ENCODE measurements at places on chromosomes 16 and 17.

DNA sequence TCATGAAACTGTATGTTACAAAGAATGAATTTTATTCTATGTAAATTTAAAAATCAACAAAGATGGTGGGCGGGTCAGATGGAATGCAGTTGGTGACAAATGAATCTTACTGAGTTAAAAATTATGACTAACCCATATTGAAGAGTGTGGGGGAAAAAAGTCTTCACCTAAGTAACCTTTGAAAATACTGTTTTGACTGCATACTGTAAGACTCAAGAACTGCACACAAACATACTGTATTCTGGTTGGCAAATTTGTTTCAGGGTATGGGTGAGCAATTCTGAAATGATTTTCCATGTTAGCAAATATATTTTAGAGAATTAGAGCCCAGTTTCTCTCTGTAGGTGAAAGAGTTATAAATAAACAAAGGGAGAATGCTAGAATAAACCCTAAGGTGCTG is 153.7 kb upstream of the KCNJ18 start:
- DNase-seq, result no peak

DNA sequence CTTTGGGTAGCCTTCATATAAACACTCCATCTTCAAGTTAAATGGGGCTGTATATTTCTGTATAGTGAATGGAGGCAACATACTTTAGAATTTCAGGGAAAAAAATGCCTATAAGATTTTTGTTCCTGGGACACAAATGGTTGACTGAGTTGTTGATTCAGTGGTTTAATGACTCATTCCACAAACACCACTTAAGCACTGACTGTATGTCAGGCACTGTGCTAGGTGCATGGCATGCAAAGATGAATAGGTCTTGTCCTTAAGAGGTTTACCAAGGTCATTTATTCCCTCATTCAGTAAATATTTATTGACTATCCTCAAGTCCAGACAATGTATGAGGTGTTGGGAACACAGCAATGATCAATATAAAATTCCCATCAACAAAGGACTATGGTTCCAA is 417.1 kb downstream of the CA10 start:
- DNase-seq, result no peak

- DNase-seq, result no peak
Measured at GRCh38 chr16:53168744-53169143, 114.0 kb downstream of the CHD9 start.

DNA sequence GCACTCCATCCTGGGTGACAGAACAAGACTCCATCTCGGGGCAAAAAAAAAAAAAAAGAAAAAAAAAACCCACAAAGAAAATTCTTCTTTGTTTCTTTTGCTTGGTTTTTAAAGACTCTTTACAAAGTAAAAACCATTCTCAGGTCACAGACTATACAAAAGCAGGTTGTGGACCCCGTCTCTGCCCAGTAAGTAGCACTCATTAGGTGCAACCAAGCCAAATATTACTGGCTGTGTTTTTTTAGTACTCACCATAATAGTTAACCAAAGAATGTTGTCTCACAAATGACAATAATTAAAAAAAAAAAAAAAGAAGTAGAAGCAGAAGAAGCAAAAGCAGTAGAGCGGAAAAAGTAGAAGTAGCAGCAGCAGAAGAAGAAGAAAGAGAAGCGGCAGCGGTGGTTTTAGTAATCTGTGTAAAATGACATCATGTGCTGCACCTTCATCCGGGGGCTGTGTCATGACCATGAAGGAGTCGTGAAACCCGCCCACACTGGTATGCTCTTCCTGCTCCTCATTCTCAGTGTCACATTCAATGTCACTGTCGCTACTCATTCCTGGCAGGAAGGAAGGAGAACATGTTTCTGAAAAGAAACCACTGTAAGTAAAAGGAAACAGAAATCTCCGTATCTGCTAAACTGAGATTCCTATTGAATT is 105.4 kb downstream of the TRIM37 start:
- peak; percentile 24 for DNase-seq

GRCh38 chr16:20628213-20628612 is 52.0 kb upstream of the ACSM2B start:
- no peak for DNase-seq

- no peak for DNase-seq
Measured at GRCh38 chr17:6903326-6903900, 71.9 kb upstream of the TEKT1 start.

DNA sequence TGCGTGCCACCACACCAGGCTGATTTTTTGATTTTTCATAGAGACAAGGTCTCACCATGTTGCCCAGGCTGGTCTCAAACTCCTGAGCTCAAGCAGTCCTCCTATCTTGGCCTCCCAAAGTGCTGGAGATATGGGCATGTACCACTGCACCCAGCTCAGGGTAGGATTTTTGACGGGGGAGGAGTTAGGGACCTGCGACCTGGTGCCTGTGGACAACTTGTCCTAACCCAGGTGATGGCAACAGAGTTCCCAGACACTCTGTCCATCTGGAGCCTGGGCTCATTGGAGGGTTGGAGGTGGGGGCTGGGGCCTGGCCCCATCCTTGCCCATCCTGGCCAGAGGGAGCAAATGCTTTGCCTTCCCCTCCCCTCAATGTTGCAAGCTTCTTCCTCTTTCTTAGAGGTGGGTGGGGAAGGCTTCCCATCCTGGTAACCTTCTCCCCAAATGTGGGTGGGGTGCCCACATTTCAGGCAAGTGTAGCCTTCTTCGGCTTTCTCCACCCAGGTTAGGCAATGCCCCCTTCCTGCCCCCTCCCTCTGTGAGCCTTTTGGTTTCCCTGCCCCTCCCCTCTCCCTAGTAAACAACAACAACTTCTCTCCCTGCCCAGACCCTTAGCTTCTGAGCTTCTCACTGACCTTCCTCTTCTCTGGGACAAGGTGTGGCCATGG is 24.9 kb downstream of the RARA start:
- DNase-seq, result no peak

DNA sequence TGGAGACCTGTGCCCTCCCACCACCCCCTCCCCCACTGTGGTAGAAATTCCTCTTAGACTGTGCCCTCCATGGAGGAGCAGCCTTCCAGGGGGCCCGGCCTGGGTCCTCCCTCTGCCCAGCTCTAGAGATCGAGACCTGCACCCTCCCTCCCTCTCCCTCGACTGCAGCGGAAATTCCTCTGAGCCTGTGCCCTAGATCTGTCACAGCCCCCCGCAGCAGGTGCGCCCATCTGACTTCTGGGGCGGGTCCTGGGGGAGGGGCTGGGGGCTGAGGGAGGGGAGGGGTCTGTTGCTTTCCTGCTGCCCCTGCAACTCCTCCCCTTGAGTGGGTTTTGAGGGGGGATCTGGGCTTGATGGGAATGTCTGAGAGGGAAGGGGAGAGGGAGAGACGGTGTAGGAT is 177.8 kb upstream of the GSE1 start:
- DNase-seq, result no peak

DNA sequence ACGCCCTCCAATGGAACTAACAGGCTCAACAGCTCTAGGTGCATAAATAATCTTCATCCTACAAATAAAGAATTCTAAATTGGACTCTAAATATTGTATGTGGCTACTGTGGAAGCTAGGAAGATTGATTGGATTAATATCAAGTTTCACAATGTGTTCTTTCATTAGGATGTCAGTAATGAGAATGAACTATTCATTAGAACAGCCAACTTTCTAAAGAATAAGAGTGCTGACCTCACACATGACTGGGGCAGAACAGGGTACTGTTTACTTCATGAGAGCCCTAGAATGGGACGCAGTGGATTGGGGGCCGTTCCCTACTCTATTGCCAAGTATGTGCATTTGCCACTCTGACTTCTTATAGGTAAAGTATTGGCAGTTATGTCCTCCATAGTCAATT is 528.2 kb upstream of the RBFOX1 start:
- no peak for DNase-seq

GRCh38 chr17:49021095-49021767 is 24.0 kb downstream of the IGF2BP1 start:
- no peak for DNase-seq

- DNase-seq, result no peak
Measured at GRCh38 chr17:57957886-57958285, 2.7 kb upstream of the CUEDC1 start.

- no peak for DNase-seq
Measured at GRCh38 chr16:72635104-72635503, 412.8 kb downstream of the ZFHX3 start.

DNA sequence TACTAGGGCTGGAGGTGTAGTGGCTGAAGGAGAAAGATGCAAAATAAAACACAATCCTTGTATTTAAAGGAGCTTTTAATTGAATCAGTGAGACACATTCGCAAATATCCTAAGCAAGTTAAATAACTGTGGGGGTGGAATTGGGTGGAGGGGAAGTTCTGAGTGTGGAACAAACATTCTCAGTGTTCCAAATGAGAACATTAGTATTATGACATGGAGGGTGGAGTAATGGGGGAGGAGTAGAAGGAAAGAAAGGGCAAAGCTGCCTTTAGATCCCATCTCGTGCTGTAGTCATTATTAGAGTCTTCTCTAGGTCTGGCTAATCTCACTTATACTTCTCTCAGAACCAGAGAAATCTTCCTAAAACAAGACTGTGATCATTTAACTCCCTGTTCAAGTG is 169.7 kb downstream of the ANKFN1 start:
- DNase-seq, result no peak

- DNase-seq, result peak; percentile 50
Measured at GRCh38 chr17:41527063-41528023, 765 bp downstream of the KRT19 start.

- DNase-seq, result peak; percentile 1
Measured at GRCh38 chr17:29760279-29761039, 137.7 kb upstream of the CORO6 start.

DNA sequence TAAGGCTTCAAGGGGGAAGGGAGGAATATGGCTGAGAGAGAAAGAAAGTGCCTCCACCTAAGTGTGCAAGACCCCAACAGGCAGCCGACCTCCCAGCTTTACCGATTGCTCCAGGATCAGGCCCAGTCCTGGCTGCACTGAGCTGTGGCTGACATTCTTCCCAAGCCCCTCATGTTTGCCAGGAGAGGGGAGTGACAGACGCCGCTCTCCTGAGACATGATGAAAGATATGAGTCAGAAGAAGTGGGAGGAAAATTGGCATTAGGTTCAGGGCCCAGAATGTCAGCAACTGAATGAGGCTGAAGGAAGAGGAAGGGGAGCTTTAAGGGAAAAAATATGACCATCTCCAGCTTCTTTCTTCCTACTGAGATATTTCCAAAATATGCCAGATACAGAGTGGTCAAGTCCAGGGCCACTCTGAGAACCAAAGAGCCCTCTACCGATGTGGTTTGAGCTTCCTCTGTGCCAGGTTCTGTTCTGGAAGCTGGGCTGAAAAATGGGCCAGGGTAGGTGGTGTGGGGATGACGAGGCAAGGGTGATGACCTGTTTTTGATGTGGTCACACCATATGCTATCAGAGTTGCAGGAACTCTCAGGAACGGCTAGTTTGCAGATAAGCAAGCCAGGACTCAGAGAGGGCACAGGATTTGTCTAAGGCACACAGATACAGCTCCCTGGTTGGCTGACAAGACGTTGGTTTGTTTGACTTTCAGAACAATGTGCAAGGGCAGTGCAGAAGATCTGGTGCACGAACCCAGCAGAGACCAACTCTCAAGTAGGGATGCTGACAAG is 176.7 kb downstream of the SOX9 start:
- DNase-seq, result peak; percentile 57

DNA sequence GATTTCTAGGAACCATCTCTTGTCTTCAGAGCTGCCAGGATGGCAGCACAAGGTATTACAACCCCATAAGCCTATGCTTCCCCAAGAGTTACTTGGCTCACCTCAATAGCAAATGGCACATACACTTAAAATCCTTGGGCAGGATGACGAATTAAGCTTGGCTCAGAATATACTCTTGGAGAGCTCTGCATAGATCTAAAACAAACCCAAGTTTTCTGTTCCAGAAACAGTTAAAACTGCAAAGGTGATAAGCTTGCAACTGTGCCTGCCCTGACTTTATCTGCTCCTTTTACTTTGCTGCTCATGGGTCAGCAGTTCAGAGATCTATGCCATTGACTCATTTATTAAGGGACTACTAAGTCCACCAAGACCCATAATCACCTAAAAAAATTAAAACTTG is 26.1 kb downstream of the XPO6 start:
- no peak for DNase-seq

DNA sequence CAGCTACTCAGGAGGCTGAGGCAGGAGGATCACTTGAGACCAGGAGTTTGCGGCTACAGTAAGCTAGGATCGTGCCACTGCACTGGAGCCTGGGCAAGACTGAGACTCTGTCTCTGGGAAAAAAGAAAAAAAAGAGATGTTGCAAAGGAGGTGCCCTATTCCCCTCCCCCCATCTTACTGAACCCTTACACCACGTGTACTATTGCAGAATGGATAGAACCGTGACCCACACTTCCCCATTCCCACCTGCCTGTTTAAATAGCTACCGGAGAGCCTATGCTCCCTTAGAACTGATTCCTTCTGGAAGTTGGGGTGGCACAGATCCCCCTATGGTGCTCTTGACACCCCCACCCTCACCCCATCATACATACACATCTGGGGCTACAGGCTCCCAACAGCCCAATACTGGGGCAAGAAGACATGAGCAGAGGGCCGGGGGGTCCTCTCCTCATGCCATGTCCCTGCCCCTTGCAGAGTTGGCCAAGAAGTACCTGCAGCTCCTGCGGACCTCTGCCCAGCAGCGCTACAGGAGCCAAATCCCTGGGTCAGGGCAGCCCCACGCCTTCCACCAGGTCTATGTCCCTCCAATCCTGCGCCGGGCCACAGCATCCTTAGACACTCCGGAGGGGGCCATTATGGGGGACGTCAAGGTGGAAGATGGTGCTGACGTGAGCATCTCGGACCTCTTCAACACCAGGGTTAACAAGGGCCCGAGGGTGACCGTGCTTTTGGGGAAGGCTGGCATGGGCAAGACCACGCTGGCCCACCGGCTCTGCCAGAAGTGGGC is 35.7 kb downstream of the NLRC5 start:
- DNase-seq, result no peak

DNA sequence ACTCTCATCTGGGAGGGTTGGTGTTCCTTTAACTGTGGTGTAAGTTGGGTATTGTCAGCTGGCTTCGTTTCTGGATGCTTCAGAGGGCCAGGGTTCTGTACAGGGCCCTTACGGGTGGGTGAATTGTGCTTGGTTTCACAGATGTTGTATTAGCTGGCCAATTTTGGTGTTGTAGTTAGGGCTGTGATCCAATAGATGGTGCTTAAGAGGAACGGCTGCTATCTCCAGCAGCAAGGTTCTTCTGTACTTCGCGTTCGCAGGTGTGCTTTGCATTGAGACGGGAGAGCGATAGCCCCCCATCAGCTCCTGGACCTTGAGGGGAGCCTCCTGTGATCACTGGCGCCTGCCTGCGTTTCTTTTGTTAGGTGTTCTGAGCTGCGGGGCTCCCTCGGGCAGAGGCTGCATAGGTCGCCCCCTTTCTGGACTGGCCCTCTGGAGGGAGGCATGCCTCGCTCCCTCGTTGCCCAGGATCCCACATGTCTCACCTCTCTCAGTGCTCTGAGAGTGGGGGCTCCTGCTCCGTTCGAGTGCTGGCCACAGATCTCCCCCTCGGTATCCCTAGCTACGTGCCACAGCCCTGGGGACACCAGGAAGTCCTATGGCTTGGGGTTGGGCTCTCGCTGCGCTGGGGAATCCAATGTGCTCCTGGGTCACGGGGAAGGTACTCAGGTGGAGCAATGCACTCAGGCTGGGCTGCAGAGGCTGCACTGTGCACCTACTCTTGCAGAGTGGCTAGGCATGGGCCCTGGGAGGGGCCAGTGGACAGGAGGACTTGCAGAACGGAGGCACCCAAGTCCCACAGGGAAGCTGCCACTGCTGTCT is 837 bp upstream of the PRDM7 start:
- DNase-seq, result no peak

- no peak for DNase-seq
Measured at GRCh38 chr17:78734793-78735641, 47.1 kb downstream of the CYTH1 start.

- no peak for DNase-seq
Measured at GRCh38 chr17:72056727-72057290, 64.0 kb upstream of the SOX9 start.

Measured in NCI-H226 (cell line).